Aorta (tissue), 5 donors: ENCODE measurements at places on chromosomes 5 and 9.

GRCh38 chr5:161380486-161380885 is 166.0 kb downstream of the GABRB2 start:
- DNase-seq, result no peak

DNA sequence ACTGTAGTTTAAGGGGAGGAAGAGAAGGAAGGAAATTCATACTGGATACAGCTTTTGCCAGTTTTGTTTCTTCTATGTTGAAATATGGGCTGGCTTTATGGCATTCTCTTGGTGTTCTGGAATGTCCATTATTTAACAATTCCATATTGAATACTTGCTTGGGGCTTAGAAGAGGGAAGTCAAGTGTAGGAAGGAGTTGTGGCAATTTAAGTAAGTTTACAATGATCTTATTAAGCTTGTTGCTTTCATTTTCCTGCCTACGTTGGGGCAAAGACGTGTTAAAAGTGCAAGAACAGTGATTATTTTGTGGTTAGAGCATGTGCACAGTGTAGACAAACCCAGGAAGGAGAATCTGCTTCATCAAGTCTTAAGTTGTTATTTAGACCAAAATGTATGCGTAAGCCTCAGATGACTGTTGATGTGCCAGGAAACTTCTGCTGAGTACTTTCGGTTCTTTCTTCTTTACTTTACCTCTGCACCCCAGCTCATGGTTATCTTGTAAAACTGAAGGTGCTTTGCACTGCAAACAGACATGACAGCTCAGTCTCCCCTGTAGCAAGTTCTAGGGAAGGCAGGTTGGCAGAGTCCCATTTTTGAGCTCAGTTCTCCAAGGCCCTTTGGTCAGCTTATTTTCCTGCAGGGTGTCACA is 75.8 kb downstream of the F2RL2 start:
- no peak for DNase-seq

DNA sequence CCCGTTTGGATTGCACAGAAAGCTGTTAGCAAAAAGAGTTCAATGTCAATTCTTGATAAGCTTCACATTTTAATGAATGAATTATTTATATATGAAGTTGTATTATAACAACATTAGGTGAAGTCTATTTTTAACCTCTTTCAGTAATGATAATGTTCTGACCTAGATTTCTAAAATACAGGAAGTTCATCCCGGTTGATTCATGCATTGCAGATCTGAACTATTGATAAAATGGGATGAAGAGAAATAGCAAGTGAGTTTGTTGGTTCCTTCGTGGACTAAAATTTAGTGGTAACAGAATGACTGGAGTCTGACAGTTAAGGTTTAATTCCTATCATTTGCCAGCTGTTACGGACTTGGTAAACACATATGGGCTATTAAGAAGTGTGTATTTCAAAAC is 180.5 kb downstream of the PCSK1 start:
- no peak for DNase-seq

GRCh38 chr9:12272471-12273120 is 420.6 kb upstream of the TYRP1 start:
- DNase-seq, result no peak

DNA sequence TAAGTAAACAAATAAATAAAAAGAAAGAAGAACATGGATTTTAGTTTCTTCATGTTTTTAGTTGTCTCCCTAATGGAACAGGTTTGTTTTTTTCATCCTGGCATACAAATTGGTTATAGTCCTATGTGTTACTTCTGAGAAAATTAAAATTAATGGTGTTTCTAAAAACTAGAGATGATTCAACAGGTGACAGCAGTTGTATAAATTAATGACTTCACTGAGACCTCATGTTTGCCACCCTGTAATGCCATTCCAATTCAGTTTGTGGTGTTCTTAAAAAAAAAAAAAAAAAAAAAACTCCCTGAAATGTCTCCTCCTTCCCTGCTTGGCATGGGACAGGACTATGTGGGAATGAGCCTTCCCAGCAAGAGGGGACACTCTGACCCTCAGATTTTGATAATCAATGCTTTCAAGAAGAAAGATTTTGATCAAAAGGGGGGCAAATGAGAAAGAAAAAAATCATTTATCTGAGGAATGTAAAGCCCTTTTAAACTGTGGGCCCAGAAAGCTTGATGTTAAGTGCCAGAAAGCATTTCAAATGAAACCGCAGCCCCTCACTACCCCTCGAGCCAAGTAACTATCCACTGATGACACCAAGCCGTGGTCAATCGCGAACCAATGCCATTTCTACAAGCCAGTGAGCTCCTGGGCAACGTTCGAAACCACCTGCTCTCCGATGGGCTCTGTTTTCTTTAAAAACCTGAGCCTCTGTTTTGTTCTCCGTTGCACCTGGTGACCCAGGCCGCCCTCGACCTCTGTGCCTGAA is 941 bp downstream of the EXD3 start:
- no peak for DNase-seq

DNA sequence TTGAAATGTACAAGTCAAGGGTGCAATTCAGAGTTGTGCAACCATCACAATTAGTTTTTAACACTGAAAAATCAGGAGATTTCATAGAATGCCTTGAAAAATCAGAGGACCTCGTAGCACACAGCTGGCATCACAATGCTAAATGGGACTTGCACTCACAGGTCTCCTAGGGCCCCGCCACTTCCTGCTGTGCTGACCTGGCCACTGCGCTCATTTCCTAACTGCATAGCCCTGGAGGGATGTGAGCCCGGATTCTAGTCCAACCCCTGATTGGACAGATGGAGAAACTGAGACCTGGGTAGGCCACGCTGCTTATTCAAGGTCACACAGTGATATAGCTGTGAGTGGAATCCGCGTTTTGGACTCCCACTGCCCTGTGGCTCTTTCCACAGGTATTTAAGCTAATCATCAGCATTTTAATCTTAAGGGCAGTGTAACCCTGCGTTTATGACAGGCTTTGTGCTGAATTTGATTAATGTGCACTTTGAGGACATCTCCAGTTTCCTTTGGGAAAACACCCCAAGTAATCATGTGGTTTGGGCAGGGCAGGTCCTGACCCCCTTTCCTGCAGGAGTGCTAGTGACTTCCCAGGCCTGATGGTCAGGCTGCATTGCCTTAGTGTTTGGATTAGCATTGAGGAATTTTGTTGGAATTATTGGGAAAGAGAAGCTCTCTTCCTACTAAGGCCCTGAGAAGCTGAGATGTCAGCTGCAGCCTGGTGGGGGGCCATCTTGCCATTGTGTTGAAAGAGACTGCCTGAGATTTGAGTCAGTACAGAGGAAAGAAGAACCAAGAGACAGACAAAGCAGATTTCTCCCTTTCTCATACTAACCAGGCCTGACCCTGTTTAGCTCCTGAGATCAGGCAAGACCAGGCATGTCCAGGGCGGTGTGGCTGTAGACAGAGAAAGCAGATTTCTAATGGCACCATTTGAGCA is 36.2 kb downstream of the STC2 start:
- no peak for DNase-seq

DNA sequence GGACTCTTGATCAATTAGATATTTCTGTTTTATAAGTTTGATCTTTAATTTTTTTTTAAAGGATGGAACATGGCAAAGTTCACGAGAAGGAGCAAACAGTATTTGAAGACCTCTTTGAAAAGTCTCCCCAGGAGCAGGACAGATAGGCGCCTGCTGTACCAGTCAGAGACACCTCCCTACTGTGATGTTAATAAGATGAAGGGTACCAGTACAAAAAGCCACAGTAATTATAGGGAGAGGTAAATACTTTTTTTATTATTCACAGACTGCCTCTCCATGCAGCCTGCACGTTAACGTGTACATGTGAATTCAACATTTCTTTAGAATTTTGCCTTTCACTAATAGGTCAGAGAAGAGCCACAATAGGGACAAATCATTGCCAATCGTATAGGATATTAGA is 146.5 kb upstream of the CDH6 start:
- no peak for DNase-seq

DNA sequence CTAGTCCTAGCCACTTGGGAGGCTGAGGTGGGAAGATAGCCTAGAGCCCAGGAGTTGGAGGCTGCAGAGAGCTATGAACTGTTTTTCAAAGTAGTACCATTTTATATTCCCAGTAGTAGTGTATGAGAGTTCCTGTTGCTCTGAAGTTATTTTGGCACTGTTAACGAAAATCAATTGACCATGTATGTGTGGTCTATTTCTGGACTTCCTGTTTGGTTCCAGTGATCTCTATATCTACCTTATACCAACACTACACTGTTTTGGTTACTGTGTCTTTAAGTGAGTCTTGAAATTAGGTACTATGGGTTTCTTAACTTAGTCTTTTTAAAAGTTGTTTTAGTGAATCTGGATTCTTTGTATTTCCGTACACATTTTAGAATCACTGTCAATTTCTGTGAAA is 13.6 kb downstream of the SLF1 start:
- no peak for DNase-seq

- DNase-seq, result no peak
Observed at GRCh38 chr5:148780711-148781110, 45.7 kb upstream of the ADRB2 start.

- no peak for DNase-seq
Observed at GRCh38 chr9:116461632-116462031, 225.5 kb upstream of the TRIM32 start.

GRCh38 chr5:66538531-66538930 is 57.7 kb upstream of the MAST4 start:
- no peak for DNase-seq

- DNase-seq, result no peak
Observed at GRCh38 chr9:98280574-98280973, 25.1 kb upstream of the TBC1D2 start.

DNA sequence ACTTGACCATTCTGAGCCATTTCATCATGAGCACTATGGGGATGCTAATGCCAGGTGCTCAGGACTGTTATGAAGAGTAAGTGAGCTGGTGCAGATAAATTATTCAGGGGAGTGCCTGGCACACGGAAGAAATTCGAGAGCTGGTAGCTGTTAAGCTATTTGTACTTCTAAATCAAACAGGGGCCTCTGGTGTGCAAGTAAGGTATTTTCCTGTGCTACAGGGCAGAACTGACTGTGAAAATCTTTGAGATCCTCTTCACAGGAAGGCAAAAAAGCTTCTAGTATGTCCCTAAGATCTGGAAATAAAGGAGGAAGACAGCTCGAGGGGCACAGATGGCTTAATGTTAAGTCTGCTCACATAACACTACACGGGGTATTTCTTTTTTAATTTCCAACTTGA is 106.3 kb upstream of the SPOCK1 start:
- DNase-seq, result no peak

DNA sequence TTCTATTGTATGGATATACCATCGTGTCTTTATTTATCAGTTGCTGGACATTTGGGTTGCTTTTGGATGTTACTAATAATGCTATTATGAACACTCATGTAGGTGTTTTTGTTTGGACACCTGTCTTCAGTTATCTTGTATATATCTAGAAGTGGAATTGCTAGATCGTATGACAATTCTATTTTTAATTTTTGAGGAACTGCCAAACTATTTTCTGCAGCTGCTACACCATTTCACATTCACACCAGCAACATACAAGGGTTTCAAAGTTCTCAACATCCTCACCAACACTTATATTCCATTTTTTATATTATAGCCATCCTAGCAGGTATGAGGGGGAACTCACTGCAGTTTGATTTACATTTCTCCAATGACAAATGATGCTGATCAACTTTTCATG is 324.6 kb downstream of the CAAP1 start:
- no peak for DNase-seq

GRCh38 chr5:111211341-111211740 is 12.8 kb upstream of the CAMK4 start:
- no peak for DNase-seq

DNA sequence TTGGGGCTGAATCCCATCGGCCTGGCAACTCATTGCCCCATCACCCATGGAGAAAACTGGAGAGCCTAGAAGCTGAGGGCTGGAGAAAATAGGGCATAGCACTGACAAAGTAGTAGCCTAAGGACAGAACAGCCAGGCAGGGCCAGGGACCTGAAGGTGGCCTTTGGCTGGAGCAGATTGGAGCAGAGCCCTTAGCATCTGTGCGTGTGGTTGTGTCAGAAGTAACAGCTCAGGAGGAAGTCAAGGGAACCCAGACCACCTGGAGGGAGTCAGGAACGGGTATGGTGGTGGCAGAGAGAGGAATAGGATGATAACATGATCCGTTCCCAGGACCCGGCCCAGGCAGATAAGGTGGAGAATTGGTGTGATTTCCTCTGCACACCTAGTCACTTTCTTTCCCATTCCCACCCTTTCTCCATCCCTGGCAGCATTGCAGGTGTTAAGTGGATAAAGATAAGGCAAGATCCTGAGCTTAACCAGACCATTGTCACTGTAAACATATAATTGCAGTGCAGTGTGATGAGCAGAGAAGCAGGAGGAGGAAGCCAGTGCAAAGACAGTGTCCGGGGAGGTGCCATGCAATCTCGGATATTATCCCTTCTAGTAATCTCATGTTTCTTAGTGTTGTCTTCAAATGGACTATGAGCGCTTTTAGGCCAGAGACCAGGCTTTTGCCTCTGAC is 67.0 kb downstream of the NDFIP1 start:
- no peak for DNase-seq

- DNase-seq, result no peak
Observed at GRCh38 chr9:78830301-78830700, 533.4 kb downstream of the PSAT1 start.

- DNase-seq, result no peak
Observed at GRCh38 chr9:128372784-128373183, 1.6 kb downstream of the URM1 start.

DNA sequence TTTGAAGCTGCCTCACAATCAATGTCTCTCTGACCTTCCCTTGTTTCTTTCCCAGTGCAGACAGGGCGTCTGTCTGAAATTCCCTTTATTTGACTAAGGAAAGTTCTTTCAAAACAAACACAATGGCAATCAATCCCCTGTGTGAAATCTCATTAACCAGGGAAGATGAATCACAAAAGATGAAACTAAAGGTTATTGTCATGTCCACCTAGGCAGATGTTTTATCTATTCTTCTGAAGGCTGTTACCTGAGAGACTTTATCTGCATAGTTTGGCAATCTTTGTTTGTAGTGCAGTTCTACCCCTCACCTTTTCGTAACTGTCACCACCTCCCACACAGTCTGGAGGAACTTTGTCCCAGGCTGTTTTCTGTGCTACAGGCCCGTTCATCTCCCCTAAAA is 217.5 kb upstream of the RIOK2 start:
- DNase-seq, result no peak

DNA sequence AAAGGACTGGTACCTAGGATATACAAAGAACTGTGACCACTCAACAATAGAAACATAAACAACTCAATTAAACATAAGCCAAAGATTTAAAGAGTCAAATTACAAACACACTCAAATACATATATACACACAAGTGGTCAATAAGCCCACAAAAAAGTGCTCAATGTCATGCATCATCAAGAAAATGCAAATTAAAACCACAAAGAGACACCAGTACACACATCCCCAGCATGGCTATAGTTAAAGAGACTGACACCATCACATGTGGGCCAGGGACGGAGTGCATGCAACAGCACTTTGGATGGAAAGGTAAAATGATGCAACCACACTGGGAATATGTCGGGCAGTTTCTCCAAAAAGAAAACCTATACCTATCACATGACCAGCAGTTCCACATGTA is 89.7 kb downstream of the CAAP1 start:
- no peak for DNase-seq

DNA sequence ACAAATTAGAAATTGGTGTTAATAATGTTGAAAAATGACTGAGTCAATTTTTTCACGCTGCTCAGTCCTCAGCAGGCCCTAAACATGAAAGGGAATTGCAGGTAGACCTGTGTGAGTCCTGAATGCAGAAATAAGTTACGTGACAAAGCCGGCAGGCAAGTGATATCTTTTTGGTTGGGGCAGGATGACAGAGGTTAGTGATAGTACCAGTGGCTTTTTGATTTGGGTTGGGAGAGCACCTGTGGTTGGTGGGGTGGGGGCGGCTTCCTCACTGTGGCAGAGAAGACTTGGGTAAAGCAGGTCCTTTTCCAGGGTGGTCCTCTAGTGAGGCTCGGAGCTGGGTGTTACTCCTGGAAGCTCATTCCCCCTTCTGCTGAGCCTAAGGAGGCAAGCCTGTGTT is 164.7 kb downstream of the TMEM167A start:
- no peak for DNase-seq
